ENCODE measurements at places on chromosomes 3 and 15. TPM values are rescaled to one million over a fixed set of nuclear protein-coding genes. Genes with fewer than 3 reads are reported as not detected.

The P2RY14 gene
- total RNA-seq = 7.2 TPM

DNA sequence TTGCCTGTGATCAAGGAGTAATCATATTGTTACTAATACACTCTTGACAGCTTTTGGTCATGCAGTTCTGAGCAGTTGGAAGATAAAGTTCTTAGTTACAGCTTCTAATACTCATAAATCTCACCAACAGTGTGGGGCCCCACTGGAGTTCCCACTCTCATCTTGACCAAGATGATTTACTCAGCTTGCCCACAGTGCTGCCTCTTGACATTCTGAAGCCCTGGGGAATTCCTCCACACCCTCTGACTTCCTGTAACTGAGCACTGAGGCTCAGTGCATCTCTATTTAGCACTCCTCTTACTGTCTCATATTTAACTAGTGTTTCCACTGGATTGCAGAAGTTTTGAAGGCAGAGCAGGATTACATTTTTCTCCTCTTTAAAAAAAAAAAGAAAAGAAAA, 1.9 kb upstream of the ARL6IP5 start:
- peaks cover 51% of the 10 kb centered on the region for H3K4me1 ChIP-seq
- DNase-seq = no peak
- no peak overlapping the region for H3K4me3 ChIP-seq

The SUMF1 gene
- 33.3 TPM for total RNA-seq

- peak overlapping the region; percentile 91 for H3K27ac ChIP-seq
- DNase-seq = peak; percentile 67
- H3K4me3 ChIP-seq = peak overlapping the region; percentile 89
- peaks cover 24% of the 10 kb centered on the region for H3K4me1 ChIP-seq
- H3K27me3 ChIP-seq = no peaks in the 10 kb centered on the region
Measured at GRCh38 chr15:76904461-76905012, 603 bp downstream of the SCAPER start.

GRCh38 chr3:71010726-71011455, 572.6 kb downstream of the FOXP1 start:
- H3K36me3 ChIP-seq = peaks cover 9% of the 10 kb centered on the region
- no peak overlapping the region for H3K4me3 ChIP-seq
- H3K27me3 ChIP-seq = no peaks in the 10 kb centered on the region
- H3K4me1 ChIP-seq = peaks cover 28% of the 10 kb centered on the region
- no peak for DNase-seq
- H3K27ac ChIP-seq = no peak overlapping the region

The FOXB1 gene
- not detected for total RNA-seq
